ENCODE measurements at places on chromosomes 7 and 10.

DNA sequence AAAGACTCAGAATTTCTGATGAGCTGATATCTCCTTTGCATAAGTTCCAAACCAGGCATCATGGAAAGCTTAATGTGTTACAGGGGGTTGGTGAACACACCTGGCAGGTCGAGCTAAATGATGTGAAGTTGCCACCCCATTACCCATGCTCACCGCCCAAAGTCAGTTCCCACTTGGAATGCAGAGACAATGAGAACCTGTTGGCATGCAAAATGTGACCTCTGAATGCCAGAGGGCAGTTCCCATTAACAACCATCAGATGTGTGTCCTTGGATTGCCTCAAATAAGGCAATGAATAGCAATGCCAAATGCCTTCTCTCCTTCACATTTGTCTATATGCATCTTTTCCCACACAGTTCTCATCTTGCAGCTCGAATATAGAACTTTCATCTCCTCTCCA lies 190.7 kb downstream of the CDCA7L start:
- DNase-seq, result no peak

GRCh38 chr10:42548254-42548653 lies 90.1 kb downstream of the ZNF33B start:
- DNase-seq, result no peak

GRCh38 chr7:47782022-47782421 lies 166.2 kb downstream of the PKD1L1 start:
- no peak for DNase-seq

GRCh38 chr10:49740346-49741107 lies 21.6 kb downstream of the OGDHL start:
- no peak for DNase-seq

DNA sequence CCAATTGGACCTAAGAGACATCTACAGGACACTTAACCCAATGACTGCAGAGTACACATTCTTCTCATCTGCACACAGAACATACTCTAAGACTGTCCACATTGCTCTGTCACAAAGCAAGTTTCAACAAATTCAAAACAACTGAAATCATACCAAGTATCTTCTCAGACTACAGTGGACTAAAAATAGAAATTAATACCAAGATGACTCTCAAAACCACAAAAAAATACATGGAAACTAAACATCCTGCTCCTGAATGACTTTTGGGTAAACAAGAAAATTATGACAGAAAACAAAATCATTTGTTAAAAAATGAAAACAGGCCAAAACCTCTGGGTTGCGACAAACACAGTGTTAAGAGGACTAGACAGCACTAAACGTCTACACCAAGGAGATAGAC lies 24.5 kb downstream of the SNX13 start:
- DNase-seq, result no peak

DNA sequence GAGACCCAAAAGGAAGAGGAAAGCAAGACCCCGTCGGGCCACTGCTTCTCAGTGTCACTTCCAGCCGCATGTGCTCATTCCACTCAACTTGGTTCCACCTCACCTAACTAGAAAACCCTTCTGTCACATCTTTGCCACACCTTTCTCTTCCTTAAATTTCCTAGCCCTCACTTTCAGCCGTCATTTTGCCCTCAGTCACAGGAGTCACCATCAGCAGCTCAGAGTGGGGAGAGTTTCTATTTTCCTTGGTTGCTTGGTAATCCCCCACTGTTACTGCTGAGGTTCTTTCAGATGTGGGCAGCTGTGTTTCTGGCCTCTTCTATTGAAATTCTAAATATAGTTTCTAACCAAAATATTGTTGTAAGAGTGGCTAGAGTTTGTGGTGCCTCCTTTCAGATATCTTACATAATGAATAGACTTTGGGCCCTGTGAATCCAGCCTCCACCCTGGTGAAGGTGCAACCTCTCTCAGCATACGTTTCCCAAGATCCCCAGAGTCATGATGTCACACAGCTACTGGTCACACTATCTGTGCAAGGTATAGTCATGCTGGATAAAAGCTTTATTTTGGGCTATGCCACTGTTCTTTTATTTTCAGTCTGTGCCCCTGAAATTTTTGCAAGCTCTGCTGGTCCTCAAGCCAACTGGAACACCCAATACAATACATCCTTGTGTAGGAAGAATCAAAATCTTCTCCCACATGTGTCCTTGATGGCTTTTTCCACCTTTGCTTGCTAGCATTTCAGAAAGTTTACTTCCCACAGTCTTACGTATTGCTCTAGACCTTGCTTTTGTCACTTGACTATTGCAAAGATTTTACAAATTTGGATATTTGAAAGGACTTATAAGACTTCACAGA lies 9.2 kb downstream of the AGBL3 start:
- no peak for DNase-seq

DNA sequence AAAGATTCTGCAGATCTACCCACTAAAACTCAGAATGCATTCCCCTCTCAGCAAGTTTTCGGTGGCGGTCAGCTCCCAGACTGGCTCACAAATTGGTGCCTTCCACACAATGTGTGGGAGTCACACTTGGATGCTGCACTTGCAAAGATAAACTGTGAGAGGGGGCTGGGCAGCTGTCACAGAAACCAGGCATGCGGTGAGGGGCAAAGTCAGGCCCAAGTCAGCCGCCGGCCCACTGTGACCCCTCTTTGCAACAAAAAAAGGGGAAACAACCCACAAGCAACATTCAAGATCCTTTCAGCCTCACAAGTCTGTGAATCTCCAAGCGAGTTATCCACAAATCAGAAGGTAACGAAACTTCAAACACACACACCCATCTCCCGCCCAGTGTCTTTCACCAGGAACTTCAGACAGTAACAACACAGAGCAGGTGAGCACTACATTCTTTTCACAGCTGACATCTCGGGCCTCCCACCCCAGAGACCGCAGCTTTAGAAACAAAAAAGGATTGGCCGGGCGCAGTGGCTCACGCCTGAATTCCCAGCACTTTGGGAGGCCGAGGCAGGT lies 32.0 kb downstream of the SNX8 start:
- DNase-seq, result no peak

GRCh38 chr7:125061-125475 lies 67.3 kb upstream of the FAM20C start:
- no peak for DNase-seq

- no peak for DNase-seq
Observed at GRCh38 chr10:17348501-17349349, 105.7 kb downstream of the ST8SIA6 start.

GRCh38 chr7:12731214-12731656 lies 43.8 kb downstream of the ARL4A start:
- DNase-seq, result no peak

- no peak for DNase-seq
Observed at GRCh38 chr10:114548662-114549061, 109.4 kb downstream of the ABLIM1 start.

GRCh38 chr7:74617180-74617744 lies 40.3 kb upstream of the GTF2I start:
- DNase-seq, result no peak

GRCh38 chr7:142571581-142571980 lies 177.7 kb upstream of the PRSS1 start:
- DNase-seq, result no peak

DNA sequence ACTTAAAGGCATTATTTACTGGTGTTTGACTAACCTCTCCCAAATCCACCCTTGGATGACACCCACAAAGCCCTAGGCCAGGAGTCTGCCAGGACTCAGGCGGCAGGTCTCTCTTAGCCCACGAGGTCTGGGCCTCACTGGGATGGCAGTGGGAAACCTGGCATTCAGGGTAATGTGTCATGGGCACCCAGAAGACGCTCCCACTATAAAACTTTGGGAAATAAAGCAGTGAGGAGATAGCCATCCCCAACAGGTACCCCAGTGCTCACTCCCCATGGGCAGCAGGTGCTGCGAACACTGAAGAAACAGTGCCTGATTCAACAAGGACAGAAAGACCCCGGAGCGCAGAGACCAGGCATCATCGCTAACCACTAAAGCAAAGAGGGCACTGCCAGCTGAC lies 14.4 kb upstream of the PTPRN2 start:
- no peak for DNase-seq

- no peak for DNase-seq
Observed at GRCh38 chr10:112517451-112517862, 70.4 kb downstream of the VTI1A start.

GRCh38 chr7:69791739-69792138 lies 193.5 kb downstream of the AUTS2 start:
- DNase-seq, result no peak

DNA sequence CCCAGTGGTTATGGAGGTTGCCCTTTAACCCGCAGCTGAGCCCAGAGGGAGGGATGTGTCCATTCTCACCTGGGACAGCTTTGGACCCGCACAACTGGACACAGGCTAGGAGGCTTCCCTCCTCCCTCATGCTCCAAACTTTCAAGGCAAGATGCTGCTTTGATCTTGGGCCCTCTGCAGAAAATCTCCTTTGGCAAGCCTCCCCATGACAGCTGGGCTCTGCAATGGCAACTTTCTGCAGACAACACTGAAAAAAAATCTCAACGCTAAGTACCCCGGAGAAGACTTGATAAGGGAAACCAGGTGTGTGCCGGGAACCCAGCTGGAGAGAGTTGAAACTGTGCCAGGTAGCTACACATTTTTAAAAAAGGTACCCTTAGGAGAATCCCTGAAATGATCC lies 610.1 kb downstream of the LRMDA start:
- no peak for DNase-seq

DNA sequence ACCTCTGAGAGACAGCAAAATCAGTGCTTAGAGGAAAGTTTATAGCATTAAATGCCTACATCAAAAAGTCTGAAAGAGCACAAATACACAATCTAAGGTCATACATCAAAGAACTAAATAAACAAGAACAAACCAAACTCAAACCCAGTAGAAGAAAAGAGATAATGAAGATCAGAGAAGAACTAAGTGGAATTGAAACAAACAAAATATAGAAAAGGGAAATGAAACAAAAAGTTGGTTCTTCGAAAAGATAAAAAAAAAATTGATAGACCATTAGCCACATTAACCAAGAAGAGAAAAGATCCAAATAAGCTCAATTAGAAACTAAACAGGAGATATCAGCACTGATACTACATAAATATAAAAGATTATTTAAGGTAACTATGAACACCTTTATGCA lies 280.0 kb upstream of the NRG3 start:
- DNase-seq, result no peak

DNA sequence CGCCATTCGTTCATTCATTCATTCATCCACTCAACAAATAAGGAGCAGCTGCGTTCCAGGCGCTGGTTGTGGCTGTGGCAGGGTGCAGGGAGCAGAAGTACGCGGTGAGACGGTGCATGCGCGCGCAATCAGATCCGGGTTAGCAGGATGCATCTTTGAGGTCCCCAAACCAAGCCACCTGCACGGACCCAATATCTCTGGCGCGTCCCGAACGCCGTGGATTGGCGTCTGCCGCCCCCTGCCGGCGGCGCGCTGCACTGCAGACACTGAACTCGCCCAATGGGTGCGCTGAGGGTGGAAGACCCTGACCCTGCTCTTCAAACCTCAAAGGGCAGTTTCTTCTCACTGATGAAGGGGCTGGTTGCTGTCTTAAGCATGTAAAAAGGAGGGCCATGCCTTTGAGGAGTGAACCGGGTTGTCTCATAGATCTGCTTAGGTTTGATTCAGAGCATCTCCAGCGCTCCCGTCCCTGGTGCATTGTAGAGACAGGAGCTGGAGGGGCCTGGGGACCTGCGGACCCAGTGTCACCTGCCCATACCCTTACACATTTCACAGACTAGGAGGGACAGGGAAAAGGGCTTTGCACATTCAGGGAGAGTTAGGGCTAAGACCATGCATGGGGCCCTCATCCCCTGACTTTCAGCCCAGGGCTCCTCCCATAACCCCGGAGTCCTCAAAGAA lies 102.5 kb downstream of the RAMP3 start:
- DNase-seq, result peak; percentile 60

All from activated T-cell treated with anti-CD3 and anti-CD28 coated beads for 1 hour (primary cell).